Stimulated activated CD4-positive, alpha-beta T cell treated with anti-CD3 and anti-CD28 coated beads, Interleukin-4, amount 100 ng/mL, for 4 hours (primary cell): ENCODE measurements at places on chromosomes 6 and 20.

- no peak for DNase-seq
Observed at GRCh38 chr20:59661153-59661552, 56.8 kb downstream of the PHACTR3 start.

DNA sequence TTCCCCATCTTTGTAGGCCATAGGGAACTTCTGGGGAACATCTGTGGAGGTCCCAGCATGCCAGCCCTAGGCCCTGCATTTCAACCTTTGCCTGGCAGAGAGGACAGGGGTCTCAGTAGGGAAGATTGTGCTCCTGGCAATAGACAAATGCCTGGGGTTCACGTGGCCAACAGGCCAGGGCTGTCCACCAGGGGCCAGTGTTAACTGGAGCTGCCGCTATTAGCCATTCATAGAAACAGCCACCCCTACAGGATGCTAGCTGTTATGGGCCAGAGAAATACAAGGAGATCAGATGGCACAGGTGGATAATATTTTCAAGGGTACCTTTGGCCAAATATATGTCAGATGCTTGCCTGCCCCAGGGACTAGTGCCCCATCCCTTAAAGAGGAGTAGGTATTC is 932.9 kb downstream of the QKI start:
- no peak for DNase-seq

GRCh38 chr20:49790077-49790798 is 22.4 kb upstream of the SLC9A8 start:
- no peak for DNase-seq

DNA sequence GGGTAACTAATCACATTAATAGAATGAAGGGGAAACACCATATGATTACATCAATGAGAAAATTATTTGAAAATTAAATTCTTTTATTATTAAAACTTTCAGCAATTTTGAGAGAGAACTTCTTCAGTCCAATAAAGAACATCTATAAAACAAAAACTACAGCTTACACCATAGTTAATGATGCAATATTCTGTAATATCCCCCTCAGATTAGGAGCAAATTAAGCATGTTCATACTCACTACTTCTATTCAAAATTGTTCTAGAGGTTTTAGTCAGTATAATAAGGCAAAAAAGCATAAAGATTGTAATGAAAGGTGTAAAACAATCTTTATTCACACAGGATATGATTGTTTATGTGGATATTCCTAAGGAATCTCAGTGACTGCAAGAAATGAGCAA is 465.4 kb downstream of the CD109 start:
- DNase-seq: no peak

- DNase-seq: no peak
Observed at GRCh38 chr20:61562491-61562890, 310.4 kb downstream of the CDH4 start.

- DNase-seq: no peak
Observed at GRCh38 chr6:10381830-10382208, 33.1 kb downstream of the TFAP2A start.

DNA sequence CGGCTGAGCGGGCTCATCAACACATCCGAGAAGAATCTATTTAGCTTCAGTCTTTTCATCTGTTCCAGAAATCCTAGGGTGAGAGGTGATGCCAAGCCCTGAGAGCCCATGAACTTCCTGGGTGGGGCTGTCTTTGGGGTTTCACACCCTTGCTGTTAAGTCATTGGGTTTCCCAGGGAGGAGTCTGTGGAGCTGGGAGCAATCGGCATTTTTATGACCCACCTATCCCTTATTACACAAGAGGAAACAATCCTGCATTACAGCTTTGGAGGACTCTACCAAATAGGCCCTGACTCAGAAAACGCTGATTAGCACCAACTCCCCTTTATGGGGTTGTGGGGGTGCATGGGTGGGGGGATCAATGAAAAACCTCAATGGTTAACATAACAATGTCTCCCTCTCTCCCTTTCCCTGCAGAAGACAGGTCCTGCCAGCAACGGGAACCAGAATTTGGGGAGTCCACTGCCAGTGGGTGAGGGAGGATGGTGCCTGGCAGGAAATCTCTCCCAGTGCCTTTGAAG is 46.3 kb downstream of the EZR start:
- DNase-seq: no peak

DNA sequence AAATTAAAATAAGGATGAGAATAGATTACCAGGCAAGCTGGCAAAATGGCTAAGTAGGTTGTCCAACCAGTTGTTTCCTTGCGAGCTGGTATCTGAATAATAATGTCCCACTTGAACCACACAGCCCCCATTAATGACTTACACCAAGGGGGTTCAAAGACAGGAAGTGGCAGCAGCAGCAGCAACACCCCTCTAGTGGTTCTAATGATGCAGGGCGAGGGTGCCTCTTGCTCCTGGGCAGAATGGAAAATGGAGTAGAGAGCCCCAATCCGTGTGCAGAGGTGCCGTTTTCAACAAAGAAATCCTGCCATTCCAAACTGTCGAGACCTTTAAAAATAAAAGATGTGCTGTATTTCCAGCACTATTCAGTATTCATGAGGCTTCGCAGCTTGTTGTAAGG is 218.1 kb downstream of the TSHZ2 start:
- DNase-seq: no peak

- DNase-seq: no peak
Observed at GRCh38 chr6:121143476-121143875, 190.8 kb downstream of the TBC1D32 start.

DNA sequence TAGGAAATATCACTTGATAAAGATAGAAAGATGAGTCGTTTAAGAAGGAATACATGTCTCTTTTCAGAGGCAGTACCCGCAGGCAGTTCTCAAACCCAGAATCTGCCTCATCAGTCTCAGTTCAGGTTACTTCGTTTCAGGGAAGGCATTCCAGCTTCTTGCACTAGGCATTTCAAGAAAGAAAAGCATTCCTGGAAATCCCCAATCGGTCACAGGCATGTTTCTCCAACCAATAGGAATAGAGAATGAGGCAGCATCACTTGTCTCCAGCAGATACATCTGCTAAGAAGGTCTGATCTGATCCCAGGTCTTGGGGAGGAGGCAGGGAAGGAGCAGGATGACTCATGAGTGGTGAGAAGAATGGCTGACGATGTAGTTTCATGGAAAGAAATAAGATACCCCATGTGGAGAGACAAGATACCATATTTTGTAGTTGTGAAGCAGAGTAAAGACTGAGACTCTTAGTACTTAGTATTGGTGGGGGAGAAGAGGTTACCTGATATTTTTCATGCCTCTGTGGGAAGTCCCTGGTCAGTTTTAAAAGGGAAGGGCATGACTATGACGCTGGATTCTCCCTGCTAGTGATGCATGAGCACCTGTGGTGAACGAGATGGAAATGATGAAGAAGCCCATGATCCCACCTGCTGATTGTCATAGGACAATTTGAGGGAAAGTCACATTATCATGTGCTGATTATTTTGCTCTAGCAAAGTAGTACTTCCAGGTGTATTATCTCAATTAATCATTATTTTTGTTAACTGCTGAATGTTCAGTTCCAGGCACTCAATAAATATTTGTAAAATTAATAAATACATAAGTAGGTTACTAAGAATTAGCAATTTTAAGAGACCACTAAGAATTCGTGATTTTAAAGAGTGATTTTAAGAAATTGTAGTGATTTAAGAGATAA is 20.3 kb upstream of the HLA-DRB1 start:
- peak; percentile 59 for DNase-seq

GRCh38 chr20:31877684-31878083 is 7.2 kb downstream of the TTLL9 start:
- DNase-seq: no peak

DNA sequence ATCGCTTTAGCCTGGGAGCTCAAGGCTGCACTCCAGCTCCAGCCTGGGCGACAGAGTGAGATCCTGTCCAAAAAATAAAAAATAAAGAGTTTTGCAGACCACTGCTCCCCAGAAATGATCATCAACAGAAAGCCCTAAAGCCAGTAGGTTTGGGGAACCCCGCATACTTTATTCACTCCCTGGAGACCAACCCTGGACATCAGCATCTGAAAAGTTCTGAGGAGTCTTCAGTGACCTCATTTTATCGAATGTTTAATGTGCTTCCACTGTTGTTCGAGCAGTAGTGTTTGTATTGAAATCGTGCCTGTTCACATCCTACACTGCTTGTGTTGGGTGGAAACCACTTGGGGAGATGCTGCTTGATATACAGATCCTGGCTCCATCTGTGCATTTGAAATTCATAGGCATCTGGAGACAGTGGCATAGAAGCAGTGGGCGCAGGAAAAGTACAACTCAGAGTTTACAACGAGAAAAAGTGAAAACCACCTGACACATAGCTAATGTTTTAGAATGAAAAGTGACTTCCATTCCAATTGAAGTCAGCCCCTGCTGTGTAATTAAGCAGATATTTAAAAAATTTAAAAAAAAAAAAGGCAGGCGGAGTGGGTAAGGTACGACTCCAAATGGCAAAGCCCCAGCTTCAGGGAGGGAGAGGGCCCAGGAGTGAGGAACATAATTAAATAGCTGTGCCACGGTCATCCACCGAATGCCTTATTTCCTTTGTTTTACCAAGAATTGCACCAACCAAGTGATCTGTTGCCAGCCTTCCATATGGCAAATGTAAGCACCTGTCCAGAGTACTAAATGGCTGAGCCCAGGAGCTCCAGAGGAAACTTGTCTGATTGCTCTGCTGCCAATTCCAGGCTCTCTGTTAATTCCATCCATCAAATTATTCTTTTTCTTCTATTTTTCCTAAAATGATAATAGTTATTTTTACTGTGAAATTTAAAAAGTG is 100.4 kb upstream of the NAA20 start:
- DNase-seq: no peak

DNA sequence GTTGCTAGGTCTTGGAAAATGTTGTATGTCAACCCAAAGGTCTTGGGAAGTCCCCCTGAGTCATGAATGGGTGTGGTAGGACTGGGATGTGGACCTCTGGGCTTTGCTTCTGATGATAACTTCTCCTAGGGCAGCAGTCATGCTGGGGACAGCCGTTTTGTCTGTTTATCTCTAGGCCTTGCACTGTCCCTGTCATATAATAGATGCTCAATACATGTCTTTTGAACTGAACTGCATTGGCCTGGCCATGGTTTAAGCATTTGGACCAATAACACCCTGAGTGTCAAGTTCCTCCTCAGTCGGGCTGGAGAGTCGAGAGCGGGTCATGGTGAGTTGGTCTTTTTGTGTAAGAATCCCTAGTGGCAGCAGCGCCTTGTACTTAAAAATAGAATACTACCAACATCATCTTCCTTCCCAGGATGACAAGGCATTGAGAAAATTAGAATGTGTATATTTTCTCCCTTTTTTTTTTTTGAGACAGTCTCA is 43.1 kb downstream of the E2F3 start:
- no peak for DNase-seq

DNA sequence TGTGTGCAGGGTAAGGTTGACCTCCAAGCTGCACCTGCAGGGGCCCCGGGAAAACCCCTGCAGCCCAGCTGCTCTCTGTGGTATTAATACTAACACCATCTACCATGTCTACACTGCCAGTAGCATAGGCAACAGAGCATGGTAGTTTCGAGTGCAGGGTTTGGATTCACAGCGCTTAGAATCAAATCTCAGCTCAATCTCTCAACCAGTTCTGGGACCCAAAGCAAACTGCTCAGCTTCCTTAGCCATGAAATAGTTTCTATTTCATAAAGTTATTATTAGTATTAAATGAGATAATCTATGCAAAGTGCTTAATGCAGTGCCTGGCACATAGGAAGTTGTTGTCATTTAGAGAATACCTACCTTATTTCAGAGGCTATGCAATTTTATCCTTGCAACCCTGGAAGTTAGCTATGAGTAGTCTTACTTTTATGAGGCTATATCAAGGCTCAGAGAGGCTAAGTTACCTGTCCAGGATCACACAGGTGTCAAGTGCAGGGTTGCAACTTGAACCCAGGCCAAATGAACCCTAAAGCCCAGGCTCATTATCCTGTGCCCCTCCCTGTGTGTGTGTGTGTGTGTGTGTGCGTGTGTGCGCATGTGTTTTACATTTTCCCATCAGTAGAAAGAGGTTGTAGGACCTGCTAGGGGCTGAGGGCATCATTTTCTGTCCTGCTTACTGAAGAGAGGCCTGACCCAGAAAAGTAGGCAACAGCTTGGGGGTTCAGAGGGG is 27.6 kb upstream of the MRPS18A start:
- no peak for DNase-seq

DNA sequence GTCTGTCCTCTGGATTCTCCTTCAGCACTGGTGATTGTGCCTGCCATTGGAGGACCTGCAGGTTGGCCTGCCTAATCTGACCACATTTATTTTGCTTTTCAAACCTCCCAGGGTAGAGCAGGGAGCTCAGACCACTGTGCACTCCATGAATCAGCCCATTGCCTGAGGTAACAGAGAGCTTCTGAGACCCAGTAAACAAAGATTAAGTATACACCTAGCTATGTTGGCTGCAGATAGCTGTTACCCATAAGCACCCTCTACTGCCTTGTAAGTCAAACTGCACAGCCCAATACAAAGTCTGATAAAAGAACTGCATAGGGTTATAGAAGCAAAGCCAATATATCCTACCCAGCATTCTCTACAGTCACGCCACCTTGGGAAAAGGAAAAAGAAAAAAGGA is 338.7 kb downstream of the HTR1B start:
- no peak for DNase-seq

- DNase-seq: peak; percentile 53
Observed at GRCh38 chr6:160462551-160463109, 114.5 kb downstream of the SLC22A3 start.

DNA sequence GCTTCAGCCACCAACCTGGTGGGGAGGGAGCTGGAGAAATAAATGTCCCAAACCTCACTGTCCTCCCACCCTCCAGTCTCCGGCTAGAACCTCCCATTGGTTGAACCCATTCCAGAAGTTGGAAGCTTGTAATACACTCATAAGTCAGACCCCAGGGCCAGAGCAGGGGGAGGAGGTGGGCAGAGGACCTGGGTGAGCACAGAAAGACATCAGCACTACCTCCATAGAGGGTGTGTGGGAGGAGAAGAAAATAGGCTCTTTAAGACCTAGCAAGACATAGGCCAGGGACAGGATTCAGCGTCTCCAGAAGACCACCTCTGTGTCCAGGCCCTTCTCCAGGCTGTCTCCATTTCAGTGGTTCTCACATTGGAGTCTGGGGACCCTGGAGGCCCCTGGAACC is 73.3 kb upstream of the TOP1 start:
- no peak for DNase-seq

DNA sequence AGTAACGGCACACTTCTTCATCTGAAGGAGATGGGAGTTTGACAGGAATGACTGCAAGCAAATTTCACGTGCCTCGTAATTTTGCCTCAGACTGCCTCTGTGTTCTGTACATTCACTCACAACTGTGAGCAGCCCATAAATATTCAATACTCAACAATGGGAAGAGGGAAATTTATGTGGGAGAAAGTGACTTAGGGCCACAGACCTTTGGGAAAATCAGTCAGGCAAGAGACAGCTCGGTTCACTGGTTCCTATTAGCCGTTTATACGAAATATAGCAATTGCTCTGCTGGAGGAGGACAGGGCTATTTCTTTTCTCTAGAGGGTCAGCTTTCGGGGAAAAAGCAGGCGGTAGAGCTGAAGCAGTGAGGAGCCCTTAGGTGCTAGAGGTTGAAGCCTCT is 28.0 kb downstream of the OPN5 start:
- DNase-seq: no peak

DNA sequence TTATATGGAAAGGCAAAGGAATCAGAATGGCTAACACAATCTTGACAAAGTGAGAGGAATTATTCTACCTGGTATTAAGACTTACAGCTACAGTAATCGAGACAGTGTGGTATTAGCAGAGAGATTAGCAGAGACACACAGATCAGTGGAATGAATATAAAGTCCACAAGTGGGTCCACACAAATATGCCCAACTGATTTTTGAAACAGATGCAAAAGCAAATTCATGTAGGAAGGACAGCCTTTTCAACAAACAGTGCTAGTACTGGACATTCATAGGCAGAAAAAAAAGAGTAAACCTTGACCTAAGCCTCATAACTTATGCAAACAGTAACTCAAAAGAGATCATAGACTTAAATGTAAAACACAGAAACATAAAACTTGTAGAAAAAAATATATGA is 22.6 kb downstream of the HACE1 start:
- no peak for DNase-seq
